ENCODE measurements at places on chromosomes 6 and 20. TPM values are rescaled to one million over a fixed set of nuclear protein-coding genes. Genes with fewer than 3 reads are reported as not detected.

The HLA-DQA1 gene
- total RNA-seq, result 0.29 TPM

GRCh38 chr6:20789162-20789561, 254.9 kb downstream of the CDKAL1 start:
- no peaks in the 10 kb centered on the region for H3K27me3 ChIP-seq
- no peaks in the 10 kb centered on the region for H3K36me3 ChIP-seq
- no peak overlapping the region for H3K27ac ChIP-seq
- H3K4me1 ChIP-seq, result no peaks in the 10 kb centered on the region
- DNase-seq, result no peak
- no peak overlapping the region for H3K4me3 ChIP-seq

GRCh38 chr6:112439010-112439409, 91.9 kb downstream of the RFPL4B start:
- H3K27ac ChIP-seq, result no peak overlapping the region
- H3K27me3 ChIP-seq, result no peaks in the 10 kb centered on the region
- no peak overlapping the region for H3K4me3 ChIP-seq
- no peaks in the 10 kb centered on the region for H3K36me3 ChIP-seq

DNA sequence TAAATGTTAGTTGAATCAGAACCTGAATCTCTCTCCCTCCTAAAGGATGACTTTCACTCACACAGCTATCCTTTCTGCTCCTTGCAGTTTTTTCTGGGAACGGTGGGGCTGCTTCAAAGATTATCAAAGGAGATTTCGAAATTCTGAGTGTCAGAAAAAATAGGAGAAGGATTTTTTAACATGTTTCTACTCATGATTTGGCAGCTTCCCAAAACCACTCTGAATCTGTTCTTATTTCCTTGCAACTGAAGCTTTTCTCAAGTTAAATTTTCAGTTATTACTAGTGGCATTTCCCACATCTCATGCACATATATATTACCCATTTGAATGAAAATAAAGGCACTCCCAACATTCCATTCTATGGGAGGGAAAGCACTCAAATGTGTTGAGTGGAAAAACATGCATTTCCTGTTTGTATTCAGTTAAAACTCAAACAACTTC, 123.6 kb downstream of the LCA5 start:
- no peak for DNase-seq
- H3K36me3 ChIP-seq, result no peaks in the 10 kb centered on the region
- H3K27me3 ChIP-seq, result no peaks in the 10 kb centered on the region

DNA sequence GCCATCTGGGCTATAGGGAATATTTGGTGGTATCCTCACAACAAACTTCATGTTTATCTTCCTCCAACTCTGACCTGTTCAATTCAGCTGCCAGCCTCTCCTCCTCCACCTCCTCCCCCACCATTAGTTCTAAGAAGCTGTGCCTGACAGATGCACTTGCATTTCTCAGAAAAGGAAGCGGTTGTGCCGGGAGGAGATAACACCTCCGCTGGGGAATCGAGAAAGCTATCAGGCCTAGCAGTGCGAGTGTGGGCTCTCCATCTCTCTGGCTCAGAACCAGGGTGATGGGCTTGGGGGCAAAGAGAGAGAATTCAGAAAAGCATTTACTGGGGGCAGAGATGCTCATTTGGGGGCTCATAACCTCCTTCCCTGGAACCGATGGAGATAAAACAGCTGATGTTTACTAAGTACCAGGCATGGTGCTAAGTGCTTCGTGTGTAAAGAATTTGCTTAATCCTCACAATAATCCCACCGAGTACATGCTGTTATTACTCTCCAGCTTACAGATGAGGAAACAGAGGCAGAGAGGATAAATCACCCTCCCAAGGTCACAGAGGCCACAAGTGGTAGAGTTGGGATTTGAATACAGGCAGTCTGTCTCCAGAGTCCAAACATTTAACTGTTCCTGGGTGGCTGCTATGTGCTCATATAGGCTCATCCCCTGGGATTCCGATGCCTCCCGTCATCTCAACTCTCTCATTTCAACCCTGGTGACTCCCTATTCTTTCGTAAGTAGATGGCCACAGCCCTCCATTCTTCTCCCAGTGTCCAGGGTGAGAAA, 38.3 kb downstream of the COX4I2 start:
- peaks cover 47% of the 10 kb centered on the region for H3K4me1 ChIP-seq
- no peaks in the 10 kb centered on the region for H3K27me3 ChIP-seq
- peaks cover 27% of the 10 kb centered on the region for H3K36me3 ChIP-seq

DNA sequence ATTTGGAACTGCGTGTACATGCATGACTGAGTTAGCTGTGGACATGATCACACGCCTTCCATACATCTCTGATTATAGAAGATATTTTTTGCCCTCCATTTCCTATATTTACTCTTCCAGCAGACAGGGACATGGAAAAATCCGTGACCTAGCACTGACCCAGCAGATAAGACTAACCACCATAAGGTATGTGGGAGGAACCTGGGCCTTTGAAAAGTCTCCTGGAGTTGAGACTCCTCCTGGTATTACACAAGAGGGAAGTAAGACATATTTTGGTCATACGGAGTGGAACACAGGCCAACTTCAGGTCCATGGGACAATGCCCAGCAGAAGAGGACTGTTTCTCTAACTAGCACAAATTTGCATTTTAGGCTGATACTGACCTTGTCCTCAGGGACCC, 13.7 kb upstream of the SIRPB1 start:
- DNase-seq, result peak; percentile 5
- no peak overlapping the region for H3K27ac ChIP-seq
- H3K4me3 ChIP-seq, result no peak overlapping the region
- peaks cover 10% of the 10 kb centered on the region for H3K27me3 ChIP-seq
- H3K4me1 ChIP-seq, result no peaks in the 10 kb centered on the region

GRCh38 chr6:159305804-159306537, 136.8 kb downstream of the FNDC1 start:
- no peak overlapping the region for H3K4me3 ChIP-seq
- H3K36me3 ChIP-seq, result no peaks in the 10 kb centered on the region
- peaks cover 4% of the 10 kb centered on the region for H3K4me1 ChIP-seq
- no peaks in the 10 kb centered on the region for H3K27me3 ChIP-seq
- no peak overlapping the region for H3K27ac ChIP-seq

DNA sequence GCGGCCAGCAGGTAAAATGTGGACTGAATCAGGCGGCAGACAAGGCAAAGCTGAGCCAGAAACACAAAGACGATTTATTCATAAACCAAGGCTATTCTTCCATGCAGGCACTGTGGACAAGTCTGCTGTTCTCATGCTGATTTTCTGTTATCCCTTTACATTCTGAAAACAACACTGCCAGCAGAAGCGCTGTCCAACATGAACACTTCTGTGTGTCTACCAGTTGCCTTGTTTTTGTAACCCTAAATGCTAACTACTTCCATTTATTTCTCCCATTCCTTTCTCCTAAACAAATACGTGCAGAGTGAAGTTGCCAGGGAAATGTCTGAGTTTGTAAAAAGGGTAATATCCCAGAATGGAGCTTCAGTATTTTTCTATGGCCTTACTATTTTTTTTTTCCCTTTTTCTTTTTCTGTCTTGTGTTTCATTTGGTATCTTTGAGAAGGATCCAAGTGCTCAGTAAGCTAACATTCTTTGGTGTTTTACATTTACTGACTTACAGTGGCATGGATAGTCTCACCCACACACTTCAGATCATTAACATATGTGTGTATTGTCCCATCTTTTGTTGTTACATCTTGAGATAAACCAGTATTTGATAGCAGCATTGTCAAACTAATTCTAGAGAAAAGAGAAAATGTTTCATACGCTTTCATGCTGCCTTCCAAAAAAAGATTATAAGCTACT, 1308.9 kb upstream of the MAP3K7 start:
- H3K27me3 ChIP-seq, result no peaks in the 10 kb centered on the region
- H3K4me3 ChIP-seq, result no peak overlapping the region
- H3K27ac ChIP-seq, result no peak overlapping the region
- H3K36me3 ChIP-seq, result no peaks in the 10 kb centered on the region
- no peaks in the 10 kb centered on the region for H3K4me1 ChIP-seq

The SLC2A10 gene
- total RNA-seq, result 47.4 TPM

- no peaks in the 10 kb centered on the region for H3K27me3 ChIP-seq
- no peak overlapping the region for H3K27ac ChIP-seq
- no peaks in the 10 kb centered on the region for H3K4me1 ChIP-seq
- H3K36me3 ChIP-seq, result no peaks in the 10 kb centered on the region
- DNase-seq, result no peak
Observed at GRCh38 chr6:62284725-62285124, 1.3 kb downstream of the KHDRBS2 start.

DNA sequence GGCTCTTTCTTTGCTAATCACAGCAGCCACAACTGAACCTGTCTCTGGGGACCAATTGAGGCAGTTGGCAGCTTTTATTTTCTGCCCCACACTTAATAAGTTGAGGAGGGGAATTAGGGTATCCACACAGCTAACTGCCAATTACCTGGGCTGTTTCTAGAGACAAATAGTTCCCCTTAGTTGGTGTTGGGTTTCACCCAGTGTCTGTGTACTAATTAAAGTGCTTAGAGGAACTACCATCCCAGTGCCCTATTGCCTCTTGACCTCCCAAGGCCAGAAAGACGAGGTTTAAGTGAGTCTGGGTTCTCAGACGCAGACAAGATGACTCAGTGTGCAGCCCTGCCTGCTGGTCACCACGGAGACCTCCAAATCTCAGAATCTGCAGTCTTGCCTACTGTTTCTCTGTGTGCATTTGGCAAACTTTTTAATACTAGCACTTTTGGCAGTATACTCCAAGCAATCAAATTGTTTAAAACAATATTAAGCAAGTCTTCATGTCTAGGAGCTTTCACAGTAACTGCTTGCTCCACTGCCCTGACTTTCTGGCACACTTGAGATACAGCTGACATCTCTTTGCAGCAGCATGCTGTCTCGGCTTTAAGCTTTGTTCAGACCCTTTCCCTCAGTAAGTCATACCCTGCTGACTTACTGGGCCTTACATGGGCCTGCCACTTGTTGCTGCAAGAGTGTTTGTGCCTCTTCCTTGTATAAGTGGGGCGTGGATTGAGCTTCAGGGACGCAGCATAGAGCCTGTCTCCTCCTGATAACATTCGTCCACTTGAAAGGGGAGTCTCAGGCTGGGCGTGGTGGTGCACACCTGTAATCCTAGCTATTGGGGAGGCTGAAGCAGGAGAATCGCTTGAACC, 31.9 kb downstream of the STK35 start:
- H3K27me3 ChIP-seq, result no peaks in the 10 kb centered on the region
- no peaks in the 10 kb centered on the region for H3K36me3 ChIP-seq
- no peak for DNase-seq
- peaks cover 72% of the 10 kb centered on the region for H3K4me1 ChIP-seq
- H3K4me3 ChIP-seq, result no peak overlapping the region
- H3K27ac ChIP-seq, result peak overlapping the region; percentile 79

The SIRPB1 gene
- total RNA-seq, result 1.2 TPM

GRCh38 chr6:134419716-134420115, 101.8 kb upstream of the SGK1 start:
- H3K27me3 ChIP-seq, result no peaks in the 10 kb centered on the region
- peak overlapping the region; percentile 98 for H3K27ac ChIP-seq
- peaks cover 53% of the 10 kb centered on the region for H3K4me1 ChIP-seq
- H3K36me3 ChIP-seq, result no peaks in the 10 kb centered on the region
- no peak for DNase-seq

DNA sequence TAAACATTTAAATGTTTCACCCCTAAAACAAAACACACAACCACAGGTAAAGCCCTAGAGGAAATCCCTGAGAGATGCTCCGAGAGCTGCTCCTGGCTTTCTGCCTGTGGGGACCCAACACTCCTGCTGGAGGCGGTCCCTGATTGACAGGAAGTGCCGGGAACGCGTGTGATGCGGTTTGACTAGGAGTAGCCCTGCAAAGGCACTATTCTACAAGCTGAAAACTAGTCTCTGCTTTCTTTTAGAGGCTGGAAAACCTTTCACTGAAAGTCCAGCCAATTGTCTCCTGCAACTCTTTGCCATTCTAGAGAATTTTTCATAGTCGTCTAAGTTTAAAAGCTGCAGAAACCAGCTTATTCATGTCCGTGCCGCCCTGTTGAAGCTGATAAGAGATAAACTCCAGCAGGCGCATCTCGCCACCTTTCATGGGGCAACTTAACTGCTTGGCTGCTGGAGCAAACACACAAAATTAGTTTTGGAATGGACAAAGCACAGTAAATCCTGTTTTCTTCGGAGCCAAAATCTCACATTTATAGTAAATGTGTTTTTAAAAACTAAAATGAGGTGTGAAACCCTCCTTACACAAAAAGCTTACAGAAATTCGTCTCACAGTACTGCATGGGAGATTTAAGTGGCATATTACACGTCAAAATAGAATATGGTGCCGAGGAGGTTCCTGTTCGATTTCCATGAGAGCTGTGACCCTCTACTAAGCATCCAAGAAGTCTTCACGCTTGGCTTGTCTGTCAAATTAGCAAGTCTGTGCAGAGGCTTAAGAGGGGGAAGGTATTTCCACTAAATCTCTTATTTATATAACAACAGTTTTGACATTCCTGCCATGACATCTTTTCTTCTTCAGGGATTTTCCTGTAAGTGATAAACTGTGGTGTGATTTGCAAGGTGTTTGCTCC, 46.9 kb downstream of the DACT2 start:
- no peaks in the 10 kb centered on the region for H3K4me1 ChIP-seq
- DNase-seq, result no peak
- no peak overlapping the region for H3K27ac ChIP-seq
- no peak overlapping the region for H3K4me3 ChIP-seq
- no peaks in the 10 kb centered on the region for H3K27me3 ChIP-seq

The BEND3 gene
- total RNA-seq, result 3.6 TPM

- no peak for DNase-seq
- no peaks in the 10 kb centered on the region for H3K36me3 ChIP-seq
- H3K27me3 ChIP-seq, result no peaks in the 10 kb centered on the region
- no peak overlapping the region for H3K4me3 ChIP-seq
Observed at GRCh38 chr6:32551410-32551809, 21.3 kb upstream of the HLA-DRB5 start.

All from osteoblast (primary cell).